ENCODE measurements at places on chromosomes 7 and 10.

GRCh38 chr7:92131093-92131492 is 3.2 kb downstream of the CYP51A1 start:
- no peak for DNase-seq

GRCh38 chr10:65891073-65891981 is 1034.5 kb upstream of the LRRTM3 start:
- no peak for DNase-seq

- no peak for DNase-seq
These were observed 553.3 kb upstream of the FZD8 start for GRCh38 chr10:36195364-36195763.

DNA sequence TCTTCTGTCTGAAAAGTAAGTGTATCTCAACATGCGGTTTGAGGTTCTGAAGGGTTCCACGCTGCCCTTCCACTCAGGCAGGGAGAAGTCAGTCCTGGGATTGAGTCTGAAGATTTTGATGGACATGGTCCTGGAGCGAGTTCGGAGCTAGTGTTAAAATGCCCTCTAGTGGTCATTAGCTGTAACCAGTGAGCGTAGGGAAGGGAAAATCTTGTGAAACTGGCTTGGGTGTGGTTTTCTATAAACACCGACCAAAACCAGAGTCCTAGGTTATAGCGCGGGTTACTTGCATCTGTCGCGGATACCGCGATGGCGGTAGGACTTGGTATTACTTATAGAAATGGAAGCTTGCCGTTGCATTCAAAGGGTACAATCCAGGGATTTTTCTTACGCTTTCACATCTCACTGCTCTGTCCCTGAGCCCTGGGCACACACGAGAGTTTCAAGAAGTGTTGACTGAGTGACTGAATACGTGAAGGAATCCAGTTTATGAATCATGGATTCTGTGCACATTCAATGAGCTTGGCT is 348.2 kb upstream of the C7orf33 start:
- no peak for DNase-seq

- no peak for DNase-seq
These were observed 1.3 kb upstream of the RASSF4 start for GRCh38 chr10:44958196-44958897.

GRCh38 chr10:93255546-93255945 is 181.9 kb downstream of the CYP26A1 start:
- DNase-seq = no peak

DNA sequence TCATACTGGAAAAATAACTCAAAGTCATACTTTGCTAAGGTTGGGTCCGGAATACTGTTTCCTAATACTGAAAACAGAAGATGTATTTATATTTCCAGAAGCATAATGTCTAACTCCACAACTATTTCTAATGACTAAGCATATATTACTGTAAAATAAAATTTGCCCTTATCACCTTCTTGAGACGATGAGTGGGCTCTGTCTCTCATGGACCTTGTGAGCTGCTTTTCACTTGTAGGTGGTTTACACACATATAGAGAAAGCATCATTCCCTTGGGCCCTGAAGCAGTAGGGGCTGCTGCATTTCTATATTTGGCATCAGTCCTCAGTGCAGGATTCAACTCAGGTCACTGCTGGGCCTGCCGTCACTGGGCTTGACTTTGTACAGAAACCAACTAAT is 10.7 kb upstream of the FAM13C start:
- DNase-seq = no peak

DNA sequence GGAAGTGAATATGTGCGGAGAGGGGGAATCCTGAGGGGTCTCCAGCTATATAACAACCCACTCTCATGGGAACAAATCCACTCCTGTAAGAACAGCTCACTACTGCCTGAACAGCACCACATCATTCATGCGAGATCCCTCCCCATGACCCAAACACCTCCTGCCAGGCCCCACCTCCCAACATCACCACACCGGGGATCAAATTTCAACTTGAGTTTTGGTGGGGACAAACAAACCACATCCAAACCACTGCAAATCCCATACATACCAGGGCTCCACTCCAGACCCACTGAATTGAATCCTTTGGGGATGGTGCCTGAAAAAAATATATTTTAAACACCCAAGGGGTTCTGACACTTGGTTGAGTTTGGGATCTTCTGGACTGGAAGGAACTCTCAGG is 181.5 kb upstream of the PLXNA4 start:
- no peak for DNase-seq

DNA sequence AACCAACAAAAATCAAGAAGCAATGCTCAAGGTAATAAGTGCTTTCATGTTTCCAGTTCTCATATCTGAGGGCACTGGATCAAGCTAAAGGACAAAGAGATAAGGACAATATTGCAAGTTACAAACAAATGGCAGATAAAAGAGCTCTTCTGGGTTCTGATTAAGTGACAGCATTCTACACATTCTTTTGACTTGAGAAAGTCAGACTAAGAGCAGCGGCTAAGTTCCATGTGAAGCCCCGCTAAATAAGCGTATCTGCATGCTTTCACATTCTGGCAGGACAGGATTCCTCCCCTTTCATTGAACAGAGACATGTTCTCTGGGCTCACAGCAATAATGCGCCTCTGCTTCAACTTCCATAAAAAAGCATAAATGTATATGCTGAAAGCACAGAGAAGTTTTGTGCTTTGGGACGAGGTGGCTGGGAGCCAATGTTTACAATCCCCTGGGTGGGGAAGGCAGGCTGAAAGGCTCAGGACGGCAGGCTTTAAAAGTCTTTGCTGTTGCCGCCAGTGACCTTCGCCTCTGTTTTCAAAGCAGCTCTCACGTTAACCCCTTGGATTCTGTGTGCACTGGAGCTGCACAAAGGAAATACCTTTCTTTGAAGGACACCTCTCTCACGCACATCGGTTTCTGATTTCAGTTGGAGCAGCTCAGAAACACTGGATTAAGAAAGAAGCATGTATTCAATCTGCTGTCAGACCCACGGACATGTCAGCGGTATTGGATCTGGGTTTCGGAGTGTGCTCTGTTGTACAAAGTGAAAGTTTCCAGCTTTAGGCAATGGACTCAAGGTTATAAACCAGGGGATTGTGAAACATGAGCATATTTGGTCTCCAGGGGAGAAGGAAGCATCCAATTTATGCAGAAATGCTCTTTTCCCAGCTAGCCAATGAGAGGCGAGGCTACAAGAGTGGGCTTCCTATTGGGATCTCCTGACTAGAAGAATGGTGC is 105.4 kb upstream of the FAM133B start:
- no peak for DNase-seq

DNA sequence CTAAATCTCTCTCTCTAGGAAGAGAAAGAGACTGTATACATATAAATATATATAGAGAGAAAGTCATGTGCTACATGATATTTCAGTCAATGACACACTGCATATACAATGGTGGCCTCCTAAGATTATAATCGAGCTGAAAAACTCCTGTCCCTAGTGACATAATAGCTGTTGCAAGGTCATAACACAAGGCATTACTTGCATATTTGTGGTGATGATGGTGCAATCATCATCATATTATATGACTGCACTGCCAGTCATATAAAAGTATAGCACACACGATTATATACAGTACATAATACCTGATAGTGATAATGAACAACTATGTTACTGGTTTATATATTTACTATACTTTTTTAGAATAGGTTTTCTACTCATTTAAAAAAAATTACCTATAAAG is 316.7 kb downstream of the FGFR2 start:
- DNase-seq = no peak

GRCh38 chr7:122727354-122727753 is 24.6 kb upstream of the RNF148 start:
- DNase-seq = no peak

DNA sequence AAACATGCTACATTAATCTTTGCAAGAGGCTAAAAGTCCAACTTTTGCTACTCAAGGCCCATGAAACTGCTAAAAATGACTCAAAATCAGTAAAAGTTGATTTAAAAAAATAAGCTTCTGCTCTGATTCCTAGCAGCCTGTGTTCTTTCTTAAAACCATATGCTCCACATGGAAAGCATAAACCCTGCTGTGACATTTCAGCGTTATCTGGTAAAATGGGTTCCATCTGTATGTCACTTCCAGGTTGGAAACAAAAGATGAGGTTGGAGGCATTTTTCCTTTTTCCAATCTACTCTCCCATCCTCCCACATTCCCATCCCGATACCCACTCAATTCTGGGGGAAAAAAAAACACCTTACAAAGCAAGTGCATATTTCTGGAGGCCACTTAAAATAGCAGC is 439.5 kb downstream of the NEBL start:
- DNase-seq = no peak

- no peak for DNase-seq
These were observed 117.3 kb downstream of the FANK1 start for GRCh38 chr10:126013489-126014281.

- no peak for DNase-seq
These were observed 7.5 kb downstream of the SAR1A start for GRCh38 chr10:70162892-70163201.

GRCh38 chr10:34627331-34627730 is 187.8 kb downstream of the PARD3 start:
- DNase-seq = no peak

GRCh38 chr10:31268444-31269303 is 50.3 kb upstream of the ZEB1 start:
- no peak for DNase-seq

- DNase-seq = no peak
These were observed 8.4 kb downstream of the CPA2 start for GRCh38 chr7:130274983-130275591.

GRCh38 chr7:112782498-112782897 is 7.7 kb downstream of the TMEM168 start:
- DNase-seq = no peak

- DNase-seq = no peak
These were observed 140.6 kb downstream of the KCNMA1 start for GRCh38 chr10:77496941-77497420.

- DNase-seq = no peak
These were observed 284.5 kb upstream of the KLF6 start for GRCh38 chr10:4069491-4069890.

DNA sequence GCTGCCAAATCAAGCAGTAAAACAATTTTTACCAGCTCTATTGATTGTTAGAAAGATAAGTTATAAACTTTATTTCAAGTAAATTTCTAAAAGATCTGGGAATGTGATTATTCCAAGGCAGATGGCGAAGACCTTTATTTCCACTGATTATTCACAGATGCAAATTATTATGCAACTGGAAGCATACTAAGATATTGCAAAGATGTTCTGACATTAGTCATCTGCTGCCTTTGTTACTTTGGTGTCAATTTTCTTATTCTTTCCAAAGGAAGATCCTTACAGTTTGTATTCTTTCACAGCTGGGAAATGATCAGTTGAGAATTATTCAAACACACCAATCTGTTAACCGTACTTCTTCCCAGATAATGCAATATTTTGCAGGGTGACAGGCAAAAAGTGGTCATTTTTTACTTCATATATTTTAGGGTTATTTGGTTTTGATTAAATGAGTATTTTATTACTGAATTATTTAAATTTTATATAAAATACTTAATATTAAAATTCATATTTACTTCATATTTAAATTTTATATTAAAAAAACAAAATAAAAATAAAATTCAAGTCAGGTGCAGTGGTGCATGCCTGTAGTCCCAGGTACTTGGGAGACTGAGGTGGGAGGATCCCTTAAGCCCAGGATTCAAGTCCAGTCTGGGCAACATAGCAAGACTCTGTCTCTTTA is 171.3 kb downstream of the FZD1 start:
- no peak for DNase-seq

GRCh38 chr10:123380491-123381085 is 226.4 kb downstream of the BUB3 start:
- no peak for DNase-seq

DNA sequence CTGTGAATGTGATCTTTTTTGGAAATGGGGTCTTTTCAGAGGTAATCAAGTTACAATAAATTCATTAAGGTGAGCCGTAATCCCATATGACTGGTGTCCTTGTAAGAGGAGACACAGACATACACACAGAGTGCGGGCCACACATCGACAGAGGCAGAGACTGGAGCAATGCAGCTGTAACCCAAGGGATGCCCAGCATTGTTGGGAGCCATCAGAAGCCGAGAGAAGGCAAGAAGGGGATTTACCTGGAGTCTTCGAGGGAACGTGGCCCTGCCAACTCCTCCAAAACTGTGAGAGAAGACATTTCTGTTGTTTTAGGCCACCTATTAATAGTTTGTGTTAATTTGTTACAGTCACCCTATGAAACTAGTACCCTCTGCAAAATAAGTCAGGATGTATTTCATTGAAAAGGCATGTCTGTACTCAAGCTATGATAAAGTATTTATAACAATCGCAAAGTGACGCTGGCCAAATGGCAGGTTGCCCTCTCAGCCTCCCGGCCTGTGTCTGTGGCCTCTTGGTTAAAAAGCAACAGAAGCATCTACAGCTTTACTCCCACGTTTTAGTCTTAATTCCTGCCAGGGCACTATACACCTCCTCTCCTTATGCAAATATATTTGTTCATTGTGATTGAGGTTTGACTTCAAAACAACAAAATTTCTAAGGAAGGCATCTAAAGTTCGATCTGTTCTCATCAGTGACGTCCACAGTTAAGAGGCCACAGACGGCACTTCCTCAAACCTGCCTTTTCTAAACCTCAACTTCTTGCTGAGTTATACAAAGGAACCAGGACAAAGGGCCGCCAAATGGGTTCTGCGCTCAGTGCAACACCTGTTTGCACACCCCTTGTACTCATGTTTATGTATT is 46.8 kb downstream of the HIPK2 start:
- no peak for DNase-seq

GRCh38 chr7:17545348-17545747 is 246.9 kb downstream of the AHR start:
- no peak for DNase-seq

DNA sequence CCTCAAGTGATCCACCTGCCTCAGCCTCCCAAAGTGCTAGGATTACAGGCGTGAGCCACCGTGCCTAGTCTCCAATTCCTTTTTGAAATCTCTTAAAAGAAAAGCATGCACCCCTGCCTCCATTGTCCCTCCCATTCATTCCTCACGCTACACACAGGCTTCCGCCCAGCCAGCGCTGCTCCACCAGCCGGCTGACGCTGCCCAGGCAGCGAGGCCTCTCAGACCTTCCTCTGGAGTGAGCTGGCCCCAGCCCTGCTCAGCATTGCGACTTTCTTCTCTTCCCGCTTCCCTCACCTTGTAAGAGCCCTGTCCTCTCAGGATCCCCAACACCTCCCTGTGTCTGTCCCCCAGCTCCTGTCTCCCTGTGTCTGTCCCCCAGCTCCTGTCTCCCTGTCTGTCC is 23.6 kb downstream of the RGS10 start:
- no peak for DNase-seq

All from GOT3 (cell line).